T-helper 22 cell (primary cell): ENCODE measurements at places on chromosomes 2 and 18.

DNA sequence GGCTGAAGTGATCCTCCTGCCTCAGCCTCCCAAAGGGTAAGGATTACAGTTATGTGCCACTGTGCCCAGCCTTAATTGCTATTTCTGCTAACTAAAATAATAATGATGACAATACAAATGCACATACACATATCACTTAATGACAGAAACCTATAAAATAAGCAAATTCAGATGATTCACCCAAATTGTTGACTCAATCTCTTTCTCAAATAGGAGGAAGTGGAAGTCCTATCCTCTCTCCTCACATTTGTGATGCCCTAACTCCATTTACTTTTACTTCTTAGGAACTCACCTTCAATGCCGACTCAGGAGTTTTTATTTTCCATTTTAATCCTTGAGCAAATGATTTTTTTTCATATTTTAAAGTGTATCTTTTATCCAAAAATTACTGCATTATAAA lies 24.5 kb upstream of the RAPH1 start:
- no peak for DNase-seq

DNA sequence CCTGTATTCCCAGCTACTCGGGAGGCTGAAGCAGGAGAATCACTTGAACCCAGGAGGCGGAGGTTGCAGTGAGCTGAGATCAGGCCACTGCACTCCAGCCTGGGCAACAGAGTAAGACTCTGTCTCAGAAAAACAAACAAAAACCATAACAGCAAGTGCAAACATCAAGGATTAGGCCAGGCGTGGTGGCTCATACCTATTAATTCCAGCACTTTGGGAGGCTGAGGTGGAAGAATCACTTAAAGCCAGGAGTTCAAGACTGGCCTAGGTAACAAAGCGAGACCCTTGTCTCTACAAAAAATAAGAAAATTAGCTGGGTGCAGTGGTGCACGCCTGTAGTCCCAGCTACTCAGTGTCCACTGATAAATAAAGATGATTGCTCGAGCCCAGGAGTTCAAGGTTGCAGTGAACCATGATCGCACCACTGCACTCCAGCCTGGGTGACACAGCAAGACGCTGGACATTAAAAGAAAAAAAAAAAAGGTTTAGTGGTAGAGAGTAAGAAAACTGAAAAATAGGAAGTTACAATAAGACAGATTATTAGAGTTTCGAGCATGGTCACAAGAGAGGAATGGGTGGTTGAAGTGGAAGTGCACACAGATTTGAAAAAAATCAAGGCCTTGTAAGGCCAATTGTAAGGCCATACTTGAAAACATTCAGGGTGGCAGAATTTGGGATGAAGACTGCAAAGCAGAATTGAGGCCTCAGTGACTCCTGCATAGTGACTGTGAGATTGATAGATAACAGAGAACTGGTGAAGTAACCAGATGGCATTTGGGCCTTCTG lies 6.4 kb upstream of the KCMF1 start:
- DNase-seq: no peak

DNA sequence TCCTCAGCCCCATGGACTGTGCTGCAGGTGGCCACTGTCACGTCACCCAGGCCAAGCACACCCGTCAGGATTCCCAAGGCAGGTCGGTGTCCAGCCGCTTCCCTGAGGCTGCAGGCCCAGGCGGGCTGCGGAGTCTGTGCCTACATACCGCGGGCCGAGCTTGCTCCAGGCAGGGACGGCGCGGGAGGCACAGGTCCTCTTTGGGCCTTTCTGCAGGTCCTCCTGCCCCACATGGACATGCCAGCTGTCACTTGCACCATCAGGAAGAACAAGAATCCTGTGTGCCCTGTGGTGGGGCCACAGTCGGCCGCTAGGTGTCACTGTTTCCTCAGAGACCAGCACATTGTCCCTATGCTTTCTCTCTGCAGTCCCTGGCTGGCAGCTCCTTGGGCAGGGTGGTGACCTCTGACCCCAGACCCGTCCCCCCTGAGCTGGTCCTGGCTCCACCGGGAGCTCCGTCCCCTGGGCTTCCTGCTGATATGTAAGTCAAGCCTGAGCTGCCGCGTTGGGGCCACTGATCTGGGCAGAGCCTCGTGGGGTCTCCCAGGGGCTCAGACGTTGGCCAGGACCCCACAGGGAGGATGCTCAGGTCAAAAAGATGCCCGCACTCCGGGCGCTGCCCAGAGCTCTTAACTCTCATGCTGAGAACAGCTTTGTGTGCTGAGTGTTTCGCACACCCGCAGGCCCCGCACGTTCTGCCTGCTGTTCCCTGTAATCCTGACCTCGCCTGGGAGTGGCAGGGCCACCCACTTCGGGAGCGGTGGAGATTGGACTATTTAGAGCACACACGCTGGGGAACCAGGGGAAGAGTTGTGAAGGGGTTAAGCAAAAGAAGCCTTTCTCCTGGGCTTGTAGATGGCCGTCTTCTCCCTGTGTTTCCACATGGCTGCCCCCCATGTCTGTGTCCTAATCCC lies 17.3 kb upstream of the AGXT start:
- DNase-seq: peak; percentile 41

DNA sequence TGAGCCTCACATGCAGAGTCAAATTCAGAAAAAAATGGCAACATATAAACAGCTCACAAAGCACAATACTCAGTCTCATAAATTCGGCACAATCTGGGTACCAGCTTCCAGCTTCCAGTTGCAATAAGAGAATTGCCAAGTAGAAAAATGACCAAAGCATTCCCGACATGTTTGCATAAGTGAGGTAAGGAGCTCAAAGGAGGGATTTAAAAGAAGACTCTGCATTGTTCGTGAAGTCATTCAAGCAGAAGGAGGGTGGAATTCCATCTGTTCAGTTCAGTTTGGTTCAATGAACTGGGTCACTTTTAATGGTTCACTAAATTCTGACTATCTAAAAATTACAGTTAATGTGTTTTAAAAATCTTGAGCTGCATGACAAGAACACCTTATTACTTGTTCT lies 106.7 kb upstream of the KLHL14 start:
- no peak for DNase-seq

- DNase-seq: no peak
These were observed 383.0 kb downstream of the TXNL1 start for GRCh38 chr18:56255381-56255780.

GRCh38 chr2:52931660-52932059 lies 835.9 kb upstream of the CHAC2 start:
- no peak for DNase-seq

DNA sequence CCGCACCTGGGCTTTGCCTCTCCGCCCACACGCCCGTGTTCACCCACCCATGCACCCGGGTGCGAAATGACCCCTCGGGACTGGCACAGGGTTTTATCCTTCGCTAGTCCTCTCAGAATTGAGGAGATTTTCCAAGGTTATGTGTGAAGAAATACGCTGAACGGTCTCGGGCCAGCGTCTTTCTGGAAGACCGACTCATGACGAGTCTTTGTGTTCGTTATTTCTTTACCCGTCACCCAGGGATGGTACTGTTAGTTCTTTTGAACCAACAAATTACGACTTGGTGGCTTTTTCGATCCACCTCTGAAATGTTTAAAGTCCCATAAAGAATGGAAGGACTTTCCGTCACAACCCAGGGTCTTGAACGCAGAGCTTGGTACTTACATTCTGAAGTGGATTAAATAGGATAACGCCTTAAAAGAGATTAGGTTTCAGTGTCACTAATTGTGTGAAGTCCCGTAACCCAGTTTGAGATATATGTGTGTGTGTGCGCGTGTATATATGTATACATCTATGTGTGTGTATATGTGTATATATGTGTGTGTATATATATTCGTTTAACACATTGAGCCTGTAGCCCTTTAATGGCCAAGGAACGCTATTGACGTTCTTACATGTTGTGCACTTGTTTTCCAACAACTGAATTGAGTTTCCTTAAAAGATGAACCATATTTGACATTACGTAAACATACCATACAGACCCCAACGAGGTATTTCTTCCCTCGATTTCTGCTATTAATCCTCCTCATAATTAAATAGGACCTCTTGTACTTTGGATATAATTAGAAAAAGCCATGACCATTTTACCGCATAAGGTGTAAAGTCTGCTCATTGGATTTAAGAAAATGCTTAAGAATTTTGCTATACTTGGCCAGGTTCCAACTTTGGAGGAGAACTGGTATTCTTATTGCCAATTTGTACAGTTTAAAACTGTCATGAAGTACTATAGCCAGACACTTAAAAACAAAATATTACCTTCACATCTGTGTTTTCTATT lies 889 bp downstream of the ZC3H15 start:
- DNase-seq: no peak

DNA sequence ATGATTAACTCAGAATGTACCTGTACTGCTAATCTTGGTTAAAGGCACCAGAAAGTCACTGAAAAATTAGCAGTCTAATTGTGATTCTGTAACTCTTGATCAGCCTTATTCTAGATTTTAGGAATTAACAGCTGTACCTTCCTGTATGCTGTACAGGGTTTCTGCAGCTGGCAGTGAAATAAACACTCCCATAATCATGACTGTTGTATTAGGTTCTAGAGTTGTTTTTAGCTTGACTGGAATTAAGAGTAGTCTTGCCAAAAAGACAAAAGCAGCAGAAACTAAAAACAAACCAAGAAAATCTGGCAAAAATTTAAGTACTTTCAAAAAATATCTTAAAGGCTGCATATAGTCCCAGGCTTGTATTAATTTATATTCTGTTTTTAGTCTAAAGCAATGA lies 103.5 kb downstream of the SOS1 start:
- no peak for DNase-seq

DNA sequence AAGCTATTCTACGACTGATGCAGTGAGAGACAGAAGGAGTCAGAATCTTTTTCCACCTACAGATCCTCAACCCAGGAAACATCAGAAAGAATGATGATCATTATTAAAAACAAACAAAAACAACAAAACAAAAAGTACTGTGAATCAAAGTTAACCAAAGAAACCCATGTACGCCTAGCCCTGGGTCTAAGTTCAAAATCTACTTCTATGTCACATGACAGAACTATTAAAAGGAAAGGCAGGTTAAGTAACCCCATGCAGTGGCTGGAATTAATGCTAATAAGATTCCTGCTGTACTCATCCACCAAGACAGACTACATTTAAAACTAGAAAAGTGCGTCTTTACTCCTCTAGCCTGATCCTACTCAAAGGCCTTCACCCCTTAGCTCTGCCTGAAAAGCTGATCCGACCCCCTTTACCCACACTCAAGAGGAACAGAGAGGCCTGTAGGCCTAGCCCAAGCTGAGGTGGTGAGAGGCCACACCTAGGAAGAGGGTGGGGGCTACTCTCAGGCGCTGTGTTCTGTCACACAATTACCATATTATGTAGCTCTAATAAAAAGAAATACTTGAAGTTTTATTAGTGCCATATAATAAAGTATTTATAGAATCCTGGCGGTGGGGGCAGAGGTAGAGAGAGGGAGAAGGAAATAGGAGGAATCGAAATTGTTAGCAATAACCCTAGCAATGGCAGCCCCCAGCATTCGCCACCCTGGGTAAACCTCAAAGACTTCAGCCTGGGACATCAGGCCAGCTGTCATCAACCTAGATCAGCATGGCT lies 37.1 kb downstream of the NHEJ1 start:
- DNase-seq: no peak

DNA sequence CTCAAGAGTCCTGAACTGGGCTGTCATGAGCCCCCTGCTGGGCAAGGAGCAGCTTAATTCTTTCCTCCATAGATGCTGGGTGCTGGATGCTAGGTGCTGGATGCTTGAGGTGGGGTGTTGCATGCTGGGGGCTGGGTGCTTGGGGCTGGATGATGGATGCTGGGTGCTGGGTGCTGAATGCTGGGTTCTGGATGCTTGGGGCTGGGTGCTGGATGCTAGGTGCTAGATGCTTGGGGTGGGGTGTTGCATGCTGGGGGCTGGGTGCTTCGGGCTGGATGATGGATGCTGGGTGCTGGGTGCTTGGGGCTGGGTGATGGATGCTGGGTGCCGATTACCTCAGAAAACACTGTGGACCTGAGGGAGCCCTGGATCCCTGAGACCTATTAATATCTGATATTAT lies 837.7 kb downstream of the GALR1 start:
- DNase-seq: no peak

- DNase-seq: no peak
These were observed 80.0 kb downstream of the CHN1 start for GRCh38 chr2:174925046-174925784.

DNA sequence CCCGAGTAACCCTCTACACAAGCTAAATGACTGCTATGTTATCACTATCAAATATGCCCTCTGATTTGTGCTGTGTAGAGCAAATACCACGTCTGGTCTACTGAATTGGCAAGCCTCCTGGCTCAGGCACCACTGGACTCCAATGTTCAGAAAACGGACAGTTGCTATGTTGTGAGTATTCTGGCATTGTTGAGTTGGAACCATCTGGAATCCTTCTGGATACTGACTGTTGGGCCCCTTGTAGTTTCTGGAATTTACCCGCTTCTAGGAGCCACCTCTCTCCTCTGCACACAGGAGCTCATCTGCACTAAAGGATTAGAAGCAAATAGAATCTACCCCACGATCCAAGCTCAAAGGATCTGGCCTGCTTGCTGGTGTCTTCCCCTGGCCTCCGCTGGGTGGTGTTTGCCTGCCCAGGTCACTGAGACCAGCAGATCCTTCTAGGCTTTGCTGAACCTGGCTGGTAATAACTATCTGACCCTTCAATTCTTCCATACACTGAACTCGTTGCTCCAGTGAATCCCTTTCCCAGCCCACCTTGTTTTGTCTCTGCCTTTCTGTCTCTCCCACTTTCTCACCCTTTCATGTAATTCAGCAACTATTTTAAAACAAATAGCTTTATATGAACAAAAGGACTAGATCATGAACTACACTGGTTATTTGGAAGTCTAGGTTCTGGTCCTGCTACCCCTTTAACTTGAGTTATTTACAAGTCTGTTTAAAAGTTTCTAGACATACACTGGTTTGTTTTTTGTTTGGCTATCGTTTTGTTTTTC lies 2.1 kb upstream of the HAAO start:
- no peak for DNase-seq

GRCh38 chr2:98903064-98903355 lies 33.0 kb downstream of the CRACDL start:
- DNase-seq: no peak

DNA sequence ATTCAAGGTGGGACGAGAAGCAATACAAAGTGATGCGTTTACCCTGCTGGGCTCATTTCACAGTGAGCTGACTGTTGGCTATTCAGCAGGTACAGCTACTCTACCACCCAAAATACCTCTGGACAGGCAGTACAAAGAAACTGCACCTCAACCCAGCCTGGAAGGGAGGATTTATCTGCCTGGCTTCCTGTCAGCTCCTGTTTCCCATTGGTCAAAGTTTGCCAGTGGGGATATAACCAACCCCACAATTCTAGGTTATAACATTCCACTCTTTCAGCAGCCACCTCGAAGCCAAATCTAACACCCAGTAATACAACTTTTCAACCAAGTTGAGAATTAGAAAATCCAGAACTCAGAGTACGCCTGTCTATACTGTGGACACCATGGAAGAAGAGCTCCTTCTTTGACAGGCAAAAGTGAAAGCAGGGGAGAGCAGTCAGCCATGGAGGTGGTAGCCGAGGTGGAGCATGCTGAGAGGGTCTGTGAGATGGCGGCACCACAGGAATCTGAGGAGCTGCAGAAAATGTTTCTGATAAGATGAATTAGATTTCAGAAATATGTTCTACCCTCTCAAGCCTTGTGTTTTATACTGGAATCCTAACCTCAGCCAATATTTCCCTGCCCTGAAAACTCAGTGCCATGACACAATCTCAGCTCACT lies 10.8 kb downstream of the DUSP19 start:
- no peak for DNase-seq

- DNase-seq: no peak
These were observed 217.6 kb downstream of the NDUFA10 start for GRCh38 chr2:239807568-239807967.

- no peak for DNase-seq
These were observed 112.1 kb downstream of the KLHL29 start for GRCh38 chr2:23497063-23497462.
